ENCODE measurements at places on chromosomes 12 and 14. TPM values are rescaled to one million over a fixed set of nuclear protein-coding genes. Genes with fewer than 3 reads are reported as not detected.

HSPA2 gene
- 7.3 TPM for total RNA-seq

MYF6 gene
- total RNA-seq: not detected

SLC7A8 gene
- total RNA-seq: 19.0 TPM

KRT71 gene
- total RNA-seq: not detected

KRT83 gene
- total RNA-seq: not detected

PROX2 gene
- total RNA-seq: not detected

VRTN gene
- not detected for total RNA-seq

TAS2R31 gene
- not detected for total RNA-seq

RERG gene
- total RNA-seq: 0.28 TPM
